K562 (cell line): ENCODE measurements at places on chromosomes 16 and 17.

DNA sequence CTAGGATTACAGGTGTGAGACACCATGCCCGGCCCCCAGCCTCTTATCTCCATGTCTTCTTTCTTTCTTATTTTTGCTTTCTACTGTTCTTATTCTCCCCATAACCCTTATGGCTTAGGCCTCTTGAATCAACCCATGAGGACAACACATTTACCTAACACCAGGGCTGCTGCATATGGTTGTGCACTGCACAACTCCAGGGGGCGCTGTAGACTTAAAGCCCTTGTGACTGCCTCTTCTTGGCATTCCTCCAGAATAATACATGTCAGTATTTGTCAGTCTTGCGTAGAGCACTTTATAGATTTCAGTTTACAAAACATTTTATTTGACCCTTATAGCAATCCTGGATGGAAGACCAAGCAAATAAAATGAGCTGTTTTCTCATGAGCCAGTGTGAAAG lies 225.0 kb upstream of the SALL1 start:
- no peaks in the 10 kb centered on the region for H3K4me1 ChIP-seq
- H3K4me3 ChIP-seq: no peak overlapping the region
- no peak overlapping the region for H3K27ac ChIP-seq
- H3K27me3 ChIP-seq: no peaks in the 10 kb centered on the region
- no peaks in the 10 kb centered on the region for H3K36me3 ChIP-seq
- no peak for DNase-seq

- peak; percentile 16 for DNase-seq
- H3K4me3 ChIP-seq: no peak overlapping the region
- H3K36me3 ChIP-seq: peaks cover 35% of the 10 kb centered on the region; the same call in 2 of the 3 replicates
- peaks cover 5% of the 10 kb centered on the region; the same call in 1 of the 3 replicates for H3K4me1 ChIP-seq
- H3K27ac ChIP-seq: peak overlapping the region; percentile 28; the same call in 1 of the 3 replicates
- H3K27me3 ChIP-seq: no peaks in the 10 kb centered on the region
These were observed 73.7 kb upstream of the ZNF750 start for GRCh38 chr17:82913304-82914043.

- no peak for DNase-seq
- peaks cover 8% of the 10 kb centered on the region; the same call in 1 of the 2 replicates for H3K4me1 ChIP-seq
- H3K4me3 ChIP-seq: no peak overlapping the region
- H3K36me3 ChIP-seq: no peaks in the 10 kb centered on the region
- H3K27me3 ChIP-seq: no peaks in the 10 kb centered on the region
- H3K27ac ChIP-seq: no peak overlapping the region
These were observed 12.4 kb upstream of the HEATR6 start for GRCh38 chr17:60091109-60091508.

- H3K4me3 ChIP-seq: no peak overlapping the region
- no peak overlapping the region for H3K27ac ChIP-seq
- no peaks in the 10 kb centered on the region for H3K4me1 ChIP-seq
- no peaks in the 10 kb centered on the region for H3K36me3 ChIP-seq
- H3K27me3 ChIP-seq: peaks cover 51% of the 10 kb centered on the region
These were observed 406.3 kb downstream of the WWOX start for GRCh38 chr16:78505544-78506366.

DNA sequence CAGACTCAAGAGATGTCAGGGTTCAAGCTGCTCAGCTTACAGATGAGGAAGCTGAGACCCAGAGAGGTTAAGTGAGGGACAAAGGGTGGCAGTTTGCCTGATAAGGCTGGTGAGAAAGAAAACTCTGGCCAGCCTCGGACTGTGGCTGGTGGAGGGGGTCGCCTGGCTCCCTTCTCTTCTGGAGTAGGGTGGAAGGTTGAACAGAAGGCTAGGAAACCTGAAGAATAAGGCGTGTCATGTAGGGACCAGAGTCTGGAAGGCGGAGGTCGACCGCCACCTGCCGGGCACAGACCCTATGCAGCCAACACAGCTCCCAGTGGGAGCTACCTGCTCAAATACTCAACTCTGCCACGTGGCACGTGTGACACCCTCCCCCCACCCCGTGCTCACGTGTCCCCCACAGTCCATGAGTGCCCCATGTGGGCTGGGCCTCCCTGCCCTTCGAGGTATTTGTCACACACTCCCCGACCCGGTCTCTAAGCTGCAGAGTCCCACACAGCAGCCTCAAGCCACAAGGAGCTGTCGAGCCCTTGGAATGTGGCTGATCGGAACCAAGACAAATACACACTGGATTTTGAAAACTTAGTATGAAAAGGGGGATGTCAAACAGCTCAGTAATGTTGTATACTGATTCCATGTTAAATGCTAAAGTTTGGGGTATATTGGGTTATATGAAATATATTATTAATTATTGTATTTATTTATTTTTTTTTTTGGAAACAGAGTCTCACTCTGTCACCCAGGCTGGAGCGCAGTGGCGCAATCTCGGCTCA lies 11.8 kb downstream of the HID1 start:
- H3K4me1 ChIP-seq: peaks cover 49% of the 10 kb centered on the region
- peak overlapping the region; percentile 15; the same call in 1 of the 3 replicates for H3K27ac ChIP-seq
- no peak overlapping the region for H3K4me3 ChIP-seq

DNA sequence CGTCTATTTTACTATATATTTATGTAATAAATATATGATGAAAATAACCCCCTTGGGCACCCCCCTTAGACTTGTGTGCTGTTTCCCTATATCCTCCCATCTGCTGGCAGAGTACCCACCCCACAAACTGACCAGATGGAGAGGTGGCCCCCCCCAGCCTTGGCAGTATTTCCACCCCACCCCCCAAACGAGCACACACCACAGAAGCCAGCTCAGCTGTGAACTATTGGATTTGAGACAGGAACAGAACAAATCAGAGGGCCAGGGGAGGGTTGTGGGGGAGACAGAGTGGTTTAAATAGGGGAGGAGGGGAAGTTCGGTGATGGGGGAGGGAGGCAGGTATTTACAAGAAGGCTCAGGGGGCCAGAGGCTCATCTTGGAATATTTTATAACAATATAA lies 7.8 kb downstream of the NR1D1 start:
- H3K4me3 ChIP-seq: no peak overlapping the region
- no peak overlapping the region for H3K27ac ChIP-seq
- peaks cover 81% of the 10 kb centered on the region; the same call in 2 of the 3 replicates for H3K36me3 ChIP-seq
- H3K4me1 ChIP-seq: peaks cover 40% of the 10 kb centered on the region

DNA sequence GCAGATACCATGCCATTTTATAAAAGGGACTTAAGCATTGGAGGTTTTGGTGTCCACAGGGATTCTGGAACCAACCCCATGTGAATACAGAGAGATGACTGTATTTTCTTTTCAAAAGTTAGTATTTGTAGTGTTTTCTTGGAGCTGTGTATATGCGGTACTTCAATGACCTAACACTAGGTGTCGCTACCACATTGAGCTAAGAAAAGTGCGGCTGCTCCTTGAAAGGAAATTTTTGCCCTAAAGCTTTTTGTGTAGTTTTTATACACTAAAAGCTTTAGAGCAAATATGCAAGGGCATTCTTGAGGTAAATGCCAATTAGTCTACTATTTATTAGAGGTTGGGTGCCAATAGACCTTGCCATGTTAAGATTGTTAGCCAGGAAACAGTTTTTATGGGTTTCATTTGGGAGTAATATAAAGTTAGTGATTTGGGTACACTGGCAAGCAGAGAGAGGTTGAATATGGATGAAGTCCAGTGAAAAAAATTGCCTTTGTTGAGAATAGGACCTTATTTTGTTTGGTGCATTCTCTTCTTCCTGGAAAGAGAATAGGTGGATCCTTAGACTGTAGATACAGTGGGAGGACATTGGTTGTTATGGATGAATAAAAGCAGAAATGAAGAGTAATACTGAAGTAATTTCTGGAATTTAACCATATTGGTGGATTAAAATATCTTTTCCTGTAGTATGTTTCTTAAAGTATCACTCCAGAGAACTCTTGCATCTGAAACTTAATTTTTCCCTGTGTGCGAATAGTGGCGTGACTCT lies 43.3 kb downstream of the BCAS3 start:
- H3K4me1 ChIP-seq: no peaks in the 10 kb centered on the region
- H3K27ac ChIP-seq: no peak overlapping the region

DNA sequence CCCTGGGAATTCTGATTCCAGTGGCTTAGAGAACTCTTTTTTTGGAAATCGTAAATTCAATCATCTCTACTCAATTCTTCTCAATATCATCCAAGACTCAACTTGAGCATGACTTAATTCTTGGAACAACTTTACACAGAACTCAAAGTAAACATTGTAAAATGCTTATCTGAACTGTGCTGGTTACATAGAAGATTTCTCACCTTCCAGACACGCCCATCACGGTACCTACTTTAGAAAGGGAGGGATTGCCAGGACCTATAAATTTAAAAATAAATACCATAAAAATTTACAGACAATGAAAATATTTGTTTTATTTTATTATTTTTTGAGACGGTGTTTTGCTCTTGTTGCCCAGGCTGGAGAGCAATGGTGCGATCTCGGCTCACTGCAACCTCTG lies 26.5 kb downstream of the MAP1LC3B start:
- no peak for DNase-seq
- H3K4me3 ChIP-seq: no peak overlapping the region
- peaks cover 4% of the 10 kb centered on the region; the same call in 1 of the 2 replicates for H3K4me1 ChIP-seq
- peaks cover 56% of the 10 kb centered on the region; the same call in 2 of the 3 replicates for H3K36me3 ChIP-seq
- no peaks in the 10 kb centered on the region for H3K27me3 ChIP-seq

DNA sequence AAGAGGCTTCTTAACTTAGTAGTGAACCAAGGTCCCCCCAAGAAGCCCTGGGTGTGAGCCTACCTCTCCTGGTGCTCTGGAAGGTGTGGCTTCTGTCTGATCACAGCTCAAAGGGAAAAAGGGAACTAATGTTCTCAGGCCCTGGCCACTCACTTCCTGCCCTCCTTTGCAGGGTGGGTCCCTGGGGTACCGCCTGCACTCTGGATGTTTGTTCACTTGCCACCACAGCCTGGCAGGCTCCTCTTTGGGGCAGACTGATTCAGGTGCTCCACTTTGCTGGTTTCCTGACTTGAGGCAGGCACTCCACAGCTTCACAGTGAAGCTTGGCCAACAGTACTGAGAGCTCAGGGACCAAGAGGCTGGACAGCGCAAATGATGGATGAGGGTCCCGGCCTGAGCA lies 5.9 kb upstream of the MYO15A start:
- no peak overlapping the region for H3K4me3 ChIP-seq
- H3K27me3 ChIP-seq: no peaks in the 10 kb centered on the region
- H3K4me1 ChIP-seq: no peaks in the 10 kb centered on the region; the same call in 1 of the 2 replicates
- no peak for DNase-seq
- H3K36me3 ChIP-seq: peaks cover 45% of the 10 kb centered on the region; the same call in 2 of the 3 replicates
- no peak overlapping the region for H3K27ac ChIP-seq

- no peaks in the 10 kb centered on the region for H3K36me3 ChIP-seq
- no peak overlapping the region for H3K4me3 ChIP-seq
- no peaks in the 10 kb centered on the region for H3K27me3 ChIP-seq
- peak; percentile 23 for DNase-seq
These were observed 22.7 kb upstream of the PPM1D start for GRCh38 chr17:60577147-60577915.

- no peak overlapping the region for H3K27ac ChIP-seq
- no peaks in the 10 kb centered on the region for H3K36me3 ChIP-seq
- no peaks in the 10 kb centered on the region for H3K4me1 ChIP-seq
- no peak for DNase-seq
These were observed 56.9 kb downstream of the RMI2 start for GRCh38 chr16:11402051-11402744.

DNA sequence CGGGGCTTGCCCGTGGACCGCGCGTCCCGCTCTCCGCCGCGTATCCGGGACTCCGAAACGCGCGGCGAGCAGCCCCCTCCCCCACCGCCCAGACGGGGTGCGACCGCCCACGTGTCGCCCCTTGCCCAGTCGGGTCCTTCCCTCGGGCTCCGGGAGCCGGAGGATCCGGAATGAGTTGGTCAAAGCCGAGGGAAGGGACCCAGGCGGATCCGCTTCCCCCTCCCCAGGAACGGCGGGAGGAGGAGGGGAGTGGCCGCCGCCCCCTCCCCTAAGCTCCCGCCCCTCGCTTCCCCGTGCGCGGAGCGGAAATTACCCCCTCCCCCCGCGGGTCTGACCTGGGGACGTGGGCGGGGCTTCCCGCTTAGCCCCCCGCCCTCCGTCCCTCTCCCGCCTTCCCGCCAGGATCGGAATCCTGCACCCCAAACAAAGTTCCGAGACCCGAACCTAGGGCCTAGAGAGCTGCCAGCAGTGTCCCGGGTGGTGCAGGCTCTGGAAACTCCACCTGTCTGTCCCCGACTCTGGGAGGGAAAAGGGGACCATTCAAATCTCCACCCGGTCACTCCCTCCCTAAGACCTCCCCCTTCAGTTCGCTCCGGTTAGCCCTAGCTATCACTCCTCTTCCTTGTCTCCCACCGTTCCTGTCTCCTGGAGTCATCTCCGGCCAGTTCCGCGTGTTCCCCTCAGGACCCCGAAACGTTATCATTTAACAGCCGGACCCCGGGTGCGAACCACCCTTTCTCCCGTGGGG lies 1.0 kb upstream of the IGF2BP1 start:
- H3K4me3 ChIP-seq: peak overlapping the region; percentile 78
- H3K27ac ChIP-seq: peak overlapping the region; percentile 97
- DNase-seq: peak; percentile 88
- H3K27me3 ChIP-seq: no peaks in the 10 kb centered on the region
- H3K4me1 ChIP-seq: peaks cover 12% of the 10 kb centered on the region; the same call in 1 of the 2 replicates

- DNase-seq: peak; percentile 83
- H3K36me3 ChIP-seq: peaks cover 35% of the 10 kb centered on the region; the same call in 2 of the 3 replicates
- no peaks in the 10 kb centered on the region for H3K27me3 ChIP-seq
- peak overlapping the region; percentile 87 for H3K4me3 ChIP-seq
These were observed 943 bp downstream of the CNTROB start for GRCh38 chr17:7932949-7933348.

DNA sequence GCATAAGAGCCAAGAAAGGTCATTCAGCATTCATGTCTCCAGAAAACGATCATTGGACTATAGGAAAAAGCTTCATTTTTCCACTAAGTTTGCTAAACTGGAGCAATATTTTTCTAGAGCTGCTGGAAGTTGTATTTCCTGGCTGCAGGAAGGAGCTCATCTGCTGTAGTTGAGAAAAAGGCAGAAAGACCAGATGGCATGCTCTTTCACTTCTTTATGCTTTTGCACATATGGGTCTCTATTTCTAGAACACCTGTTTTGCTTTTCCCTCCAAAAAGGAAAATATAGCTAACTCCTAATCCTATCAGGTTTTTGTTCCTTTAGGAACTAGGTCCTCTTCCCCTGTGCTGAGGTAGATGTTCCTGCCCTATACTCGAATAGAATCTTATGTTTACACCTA lies 61.9 kb upstream of the HLF start:
- H3K27ac ChIP-seq: no peak overlapping the region
- no peak for DNase-seq
- H3K4me1 ChIP-seq: no peaks in the 10 kb centered on the region
- no peaks in the 10 kb centered on the region; the same call in 2 of the 3 replicates for H3K27me3 ChIP-seq
- H3K4me3 ChIP-seq: no peak overlapping the region
